ENCODE measurements at places on chromosomes 4 and X.

DNA sequence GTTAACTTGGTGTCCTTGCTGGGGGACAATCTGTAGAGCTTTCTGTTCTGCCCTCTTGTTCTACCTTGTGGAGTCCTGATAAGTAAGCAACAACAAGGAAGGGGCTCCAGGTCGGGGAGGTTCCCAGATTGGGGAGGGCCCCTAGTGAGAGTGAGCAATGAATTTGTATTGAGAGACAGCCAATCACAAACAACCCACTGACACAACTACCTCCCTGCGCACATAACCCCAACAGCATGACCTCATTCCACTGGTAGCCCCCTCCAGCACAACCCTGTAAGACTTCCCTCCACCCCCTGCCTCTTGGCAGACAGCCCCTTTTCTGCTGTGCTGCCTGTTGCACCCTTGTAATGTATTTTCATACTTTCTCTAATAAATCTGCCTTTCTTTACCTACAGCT, 19.7 kb upstream of the PNPLA4 start:
- DNase-seq = no peak

- DNase-seq = no peak
Observed at GRCh38 chr4:6779667-6780565, 2.6 kb upstream of the KIAA0232 start.

DNA sequence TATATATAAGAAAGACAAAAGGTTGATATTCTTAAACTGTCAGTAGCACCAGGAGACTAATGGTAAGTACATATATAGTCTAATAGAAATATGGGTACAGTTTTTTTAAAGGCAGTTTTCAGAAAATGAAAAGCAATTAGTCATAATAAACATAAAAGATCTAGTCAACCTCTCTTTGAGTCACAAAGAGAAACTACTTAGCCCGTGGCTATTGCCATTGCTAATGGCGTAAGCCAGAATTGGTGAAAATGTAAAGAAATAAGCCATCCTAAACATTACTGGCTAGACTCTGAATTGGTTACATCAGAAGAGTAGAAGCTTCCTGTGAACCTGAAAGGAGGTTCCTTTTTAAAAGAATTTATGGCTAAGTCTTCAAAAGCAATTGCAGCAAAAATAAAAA, 668.7 kb upstream of the CPEB2 start:
- no peak for DNase-seq

- DNase-seq = no peak
Observed at GRCh38 chr4:1356181-1356998, 9.4 kb downstream of the UVSSA start.

GRCh38 chr4:33073811-33074210, 2353.6 kb downstream of the PCDH7 start:
- DNase-seq = no peak

DNA sequence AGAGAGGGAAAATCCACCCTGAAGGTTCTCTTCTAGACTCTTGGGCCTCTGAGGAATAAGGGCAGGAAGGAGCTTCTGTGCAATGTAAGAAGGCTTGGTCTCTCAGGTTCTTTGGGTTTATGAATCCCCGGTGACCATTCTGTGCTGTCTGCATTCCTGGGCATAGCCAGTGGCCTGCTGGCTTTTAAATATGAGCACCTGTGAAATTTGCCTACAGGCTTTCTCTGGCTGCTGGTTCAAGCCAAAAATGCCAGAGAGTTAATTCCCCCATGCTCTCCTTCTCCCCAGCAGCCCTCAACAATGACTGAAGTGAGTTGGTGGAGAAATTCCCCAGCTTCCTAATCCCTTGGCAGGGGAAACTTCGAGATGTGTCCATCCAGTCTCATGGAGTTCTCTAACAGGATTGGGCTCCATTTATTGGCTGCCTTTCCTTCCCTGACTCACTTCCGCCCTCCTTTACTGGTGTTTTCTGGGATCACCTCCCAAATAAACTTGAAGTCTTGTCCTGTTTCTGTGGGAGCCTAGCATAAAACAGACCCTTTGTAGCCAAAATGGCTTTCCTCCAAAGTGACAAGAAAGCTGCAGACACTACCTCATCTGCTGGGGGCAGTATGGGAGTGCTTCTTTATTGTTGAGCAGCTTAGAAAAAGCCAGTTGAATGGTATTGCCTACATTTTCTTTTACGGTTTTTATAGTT, 179.4 kb upstream of the CASK start:
- no peak for DNase-seq

GRCh38 chr4:115865736-115866135, 752.3 kb upstream of the NDST4 start:
- no peak for DNase-seq

- DNase-seq = no peak
Observed at GRCh38 chr4:84681486-84682274, 98.8 kb downstream of the CDS1 start.

DNA sequence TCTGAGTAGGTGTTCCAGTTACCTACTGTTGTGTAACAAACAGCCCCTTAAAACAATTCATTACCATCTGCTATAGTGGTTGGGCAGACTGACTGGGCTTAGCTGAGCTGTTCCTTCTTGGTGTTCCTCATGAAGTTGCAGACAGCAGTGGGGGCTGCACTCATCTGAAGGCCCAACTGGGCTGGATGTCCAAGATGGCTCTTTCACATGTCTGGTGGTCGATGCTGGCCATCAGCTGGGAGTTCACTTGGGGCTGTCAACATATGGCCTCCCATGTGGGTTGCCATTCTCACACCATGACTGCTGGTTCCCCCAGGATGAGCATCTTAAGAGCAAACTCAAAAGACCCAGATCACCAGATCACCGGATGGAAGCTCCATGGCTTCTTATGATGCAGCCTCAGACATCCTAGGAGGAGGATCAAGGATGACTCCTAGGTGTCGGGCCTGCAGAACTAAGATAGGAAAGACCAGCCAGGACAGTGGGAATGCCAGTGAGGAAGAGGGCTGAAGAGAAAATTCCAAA, 34.3 kb upstream of the PPP2R2C start:
- DNase-seq = no peak

GRCh38 chr4:134691915-134692314, 490.3 kb upstream of the PABPC4L start:
- DNase-seq = no peak

DNA sequence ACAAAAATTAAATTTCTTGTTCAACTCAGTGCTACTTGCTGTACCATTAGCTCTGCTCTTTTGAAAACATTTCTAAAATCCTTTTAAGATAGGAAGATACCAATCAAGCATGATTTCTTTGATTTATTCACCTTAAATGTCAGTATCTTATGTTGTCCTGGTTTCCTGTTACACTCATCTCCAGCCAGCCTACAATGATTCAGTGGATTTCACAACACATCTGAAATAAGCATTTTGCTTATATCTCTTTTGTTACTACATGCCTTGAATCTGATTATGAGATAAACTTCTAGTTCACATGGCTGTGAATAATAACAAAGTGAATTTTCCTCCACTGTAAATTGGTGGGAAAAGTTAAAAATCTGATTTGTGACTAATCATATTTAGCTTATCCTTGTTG, 112.5 kb upstream of the BMP3 start:
- DNase-seq = no peak

DNA sequence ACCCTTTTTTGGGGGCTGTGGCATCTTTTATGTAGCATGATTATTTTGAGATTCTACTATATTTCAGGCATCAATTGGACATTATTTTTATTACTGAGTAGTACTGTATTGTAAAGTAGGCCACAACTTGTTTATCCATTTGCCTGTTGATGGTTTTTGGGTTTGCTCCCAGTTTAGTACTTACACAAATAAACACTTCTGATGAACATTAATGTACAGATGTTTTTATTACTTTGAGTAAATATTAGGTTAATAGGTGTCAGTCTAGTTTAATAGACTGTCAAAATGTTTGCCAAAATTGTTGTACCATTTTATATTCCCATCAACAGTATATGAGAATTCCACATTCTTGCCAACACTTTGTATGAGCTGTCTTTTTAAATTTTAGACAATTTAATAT, 214.9 kb upstream of the MAD2L1 start:
- no peak for DNase-seq

DNA sequence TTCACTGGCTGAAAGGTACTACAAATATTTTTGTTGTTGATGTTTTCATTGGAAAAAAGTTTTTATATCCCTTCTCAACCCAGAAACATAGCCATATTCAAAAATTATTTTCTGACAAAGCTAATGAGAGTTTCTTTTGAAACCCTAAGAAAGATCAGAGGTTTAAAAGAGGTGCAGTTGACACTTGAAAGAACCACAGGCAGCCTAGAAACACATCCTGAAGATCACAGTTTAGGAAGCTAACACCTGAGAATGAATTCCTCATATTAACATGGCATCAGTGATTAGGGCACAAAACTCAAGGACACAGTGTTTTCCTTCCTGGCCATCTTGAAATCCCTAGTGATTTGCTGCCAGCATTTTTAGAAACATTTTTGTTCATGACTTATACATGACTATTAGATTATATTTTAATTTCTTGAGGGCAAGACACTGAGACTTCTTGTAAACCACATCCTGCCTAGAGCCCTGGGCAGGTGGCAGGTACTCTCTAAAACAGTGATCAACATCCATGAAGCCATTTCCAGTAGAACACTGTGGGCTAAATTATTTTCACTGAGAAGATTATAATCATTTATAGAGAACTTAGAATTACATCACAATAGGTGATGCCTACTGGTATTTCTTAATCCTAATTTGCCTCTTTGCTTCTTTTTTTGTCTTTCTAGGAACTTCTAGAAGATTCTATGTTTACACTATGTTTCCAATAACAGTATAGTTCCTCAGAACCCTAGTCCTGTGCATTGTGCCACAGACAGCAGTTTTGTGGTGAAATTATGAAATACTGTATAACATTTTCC, 80.0 kb downstream of the ARSJ start:
- DNase-seq = peak; percentile 24

- DNase-seq = no peak
Observed at GRCh38 chrX:134024686-134025377, 39.4 kb upstream of the GPC3 start.

- DNase-seq = no peak
Observed at GRCh38 chr4:87018753-87019152, 83.9 kb downstream of the AFF1 start.

GRCh38 chr4:147994076-147994475, 262.2 kb downstream of the ARHGAP10 start:
- no peak for DNase-seq

GRCh38 chr4:16055873-16056272, 27.9 kb downstream of the PROM1 start:
- no peak for DNase-seq

DNA sequence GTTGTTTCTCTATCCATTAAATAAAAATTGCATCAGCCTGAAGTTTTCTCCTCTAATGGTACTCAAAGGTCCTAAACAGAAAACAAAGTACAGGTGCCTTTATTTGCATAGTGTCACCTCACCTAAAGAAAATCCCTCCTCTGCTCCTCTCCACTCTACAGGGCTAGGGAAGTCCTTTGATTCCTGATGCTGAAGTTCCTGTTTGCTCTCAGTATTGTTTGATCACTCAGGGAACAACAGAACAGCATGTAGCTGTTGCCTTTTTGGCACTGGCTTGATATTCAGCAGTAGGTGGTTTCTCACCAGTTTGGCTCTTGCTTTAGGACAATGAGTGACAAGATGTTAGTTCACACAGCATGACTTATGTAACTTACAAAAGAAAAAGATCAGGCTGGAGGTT, 156.2 kb upstream of the SLC7A11 start:
- DNase-seq = no peak

DNA sequence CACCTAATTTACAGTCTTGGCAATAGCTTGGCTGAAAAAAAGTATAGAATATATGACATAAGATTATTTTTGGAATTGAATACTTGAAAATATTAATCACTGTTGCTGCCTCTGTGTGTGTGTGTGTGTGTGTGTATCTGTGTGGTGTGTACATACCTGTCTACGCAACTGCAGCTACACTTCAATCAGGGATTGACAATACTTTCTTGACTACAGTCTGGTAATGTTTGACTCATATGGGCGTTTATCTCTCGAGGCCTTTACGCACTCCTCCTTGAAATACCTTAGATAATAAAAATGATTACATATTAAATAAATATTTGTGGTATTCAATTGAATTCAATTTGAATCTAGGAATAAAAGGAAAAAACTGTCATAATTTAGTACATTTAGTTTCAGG, 565.2 kb downstream of the PCDH18 start:
- no peak for DNase-seq

DNA sequence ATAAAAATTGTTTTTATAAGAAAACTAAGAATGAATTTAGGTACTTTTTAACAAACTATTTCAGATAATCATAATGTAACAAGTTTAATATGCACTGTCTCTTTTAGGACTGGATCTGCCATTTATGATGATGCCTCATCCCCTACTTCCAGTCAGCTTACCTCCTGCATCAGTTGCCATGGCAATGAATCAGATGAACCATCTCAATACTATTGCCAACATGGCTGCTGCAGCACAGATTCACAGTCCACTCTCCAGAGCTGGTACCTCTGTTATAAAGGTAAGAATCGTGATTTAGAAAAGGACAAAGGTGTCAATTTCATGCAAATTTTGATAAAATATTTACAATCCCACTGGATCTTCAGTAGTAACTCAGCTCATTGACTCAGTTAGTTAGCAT, 566.2 kb downstream of the DACH2 start:
- no peak for DNase-seq

DNA sequence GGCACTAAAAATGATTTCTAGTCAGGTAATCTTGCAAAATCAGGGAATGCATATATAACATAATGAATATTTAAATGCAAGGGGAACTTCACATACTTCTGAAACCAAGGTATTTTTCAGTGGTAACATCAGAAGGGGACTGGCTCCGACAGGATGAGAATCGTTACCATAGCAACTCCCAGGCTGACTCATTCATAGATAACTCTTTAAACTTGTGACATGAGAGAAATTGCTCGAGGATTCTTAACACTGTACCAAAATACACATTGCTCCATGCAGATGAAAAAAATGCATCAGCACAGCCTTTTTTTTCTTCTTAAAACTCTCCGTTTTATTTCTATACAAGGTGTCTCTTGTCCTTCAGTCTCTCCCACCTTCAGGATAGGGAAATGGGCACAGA, 114.3 kb downstream of the GABRB1 start:
- DNase-seq = no peak

GRCh38 chr4:92253550-92253949, 50.2 kb upstream of the GRID2 start:
- DNase-seq = no peak

DNA sequence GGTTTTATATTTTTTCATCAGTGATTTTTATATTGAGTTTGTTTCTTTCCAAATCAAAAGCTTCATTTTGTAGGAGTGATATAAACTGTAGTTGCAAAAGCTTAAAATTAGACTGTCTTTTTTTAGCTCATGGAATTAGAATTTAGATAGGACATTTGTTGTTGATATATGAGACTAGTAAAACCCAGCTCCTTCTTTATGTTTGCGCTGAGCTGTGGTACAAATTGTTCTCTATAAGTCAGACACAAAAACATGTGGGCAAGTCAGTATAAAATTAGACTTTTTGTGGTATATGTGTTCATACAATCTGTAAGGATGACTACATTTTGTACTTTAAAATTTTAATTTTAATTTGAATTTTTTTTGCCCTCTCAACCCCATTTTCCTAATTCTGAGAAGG, 18.3 kb downstream of the FHIP1A start:
- no peak for DNase-seq

DNA sequence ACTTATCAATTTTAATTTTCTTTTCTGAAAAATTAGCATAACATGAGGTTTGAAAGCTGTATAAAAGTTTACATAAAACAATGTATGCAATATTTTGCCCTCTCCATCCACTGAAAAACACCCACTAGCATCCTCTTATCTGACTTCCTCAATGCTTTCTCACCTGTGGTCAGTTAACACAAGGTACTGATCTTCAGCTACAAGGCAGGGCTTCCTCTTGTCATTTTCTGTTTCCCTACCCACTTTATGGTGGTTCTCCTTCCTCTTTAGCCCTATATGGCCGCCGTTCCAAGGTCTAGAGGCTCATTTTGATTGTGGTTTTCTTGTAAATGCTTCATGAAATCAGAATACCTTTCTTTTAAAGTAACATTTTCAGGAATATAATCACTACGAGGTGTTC, 618.6 kb upstream of the CPEB2 start:
- no peak for DNase-seq

Data from stimulated activated CD4-positive, alpha-beta T cell treated with anti-CD3 and anti-CD28 coated beads, TNF-alpha, amount 100 ng/mL, for 4 hours (primary cell).